ENCODE measurements at places on chromosomes 4 and X.

- no peak for DNase-seq
These were observed 1.3 kb downstream of the SLC9A7 start for GRCh38 chrX:46757593-46757992.

DNA sequence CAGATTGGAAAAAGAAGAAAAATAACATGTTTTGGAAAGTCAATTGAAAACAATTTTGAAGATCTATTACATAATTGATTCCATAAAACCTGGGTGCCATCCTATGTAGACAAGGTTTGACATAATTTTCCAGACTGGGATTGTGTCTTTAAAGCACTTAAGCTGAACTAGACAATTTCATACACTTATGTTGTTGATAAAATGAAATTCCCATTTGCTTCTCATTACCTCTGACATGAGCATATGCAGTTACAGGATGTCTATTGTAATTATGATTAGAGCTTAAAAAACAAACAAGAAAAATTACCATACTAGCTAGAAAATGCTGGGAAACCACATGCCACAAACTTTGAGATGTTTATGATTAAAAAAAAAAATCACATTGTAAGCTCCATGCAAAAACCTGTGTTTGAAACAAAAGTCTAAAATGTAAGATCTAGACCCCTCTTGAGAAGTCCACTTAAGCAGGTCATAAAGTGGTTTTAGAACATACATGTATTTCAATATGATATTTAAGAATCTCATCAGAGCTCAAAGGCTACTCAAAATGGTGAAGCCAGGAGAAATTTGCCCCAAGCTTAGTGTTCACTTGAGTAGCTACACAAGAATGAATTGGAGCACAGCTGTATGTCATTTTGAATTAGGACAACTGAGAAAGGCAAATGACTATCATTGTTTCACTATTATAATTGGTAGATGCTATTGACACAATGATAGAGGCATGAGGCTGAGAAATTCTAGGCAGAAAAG is 181.1 kb upstream of the PABPC4L start:
- DNase-seq, result no peak

- DNase-seq, result no peak
These were observed 66.8 kb upstream of the TMEM164 start for GRCh38 chrX:109936114-109936513.

DNA sequence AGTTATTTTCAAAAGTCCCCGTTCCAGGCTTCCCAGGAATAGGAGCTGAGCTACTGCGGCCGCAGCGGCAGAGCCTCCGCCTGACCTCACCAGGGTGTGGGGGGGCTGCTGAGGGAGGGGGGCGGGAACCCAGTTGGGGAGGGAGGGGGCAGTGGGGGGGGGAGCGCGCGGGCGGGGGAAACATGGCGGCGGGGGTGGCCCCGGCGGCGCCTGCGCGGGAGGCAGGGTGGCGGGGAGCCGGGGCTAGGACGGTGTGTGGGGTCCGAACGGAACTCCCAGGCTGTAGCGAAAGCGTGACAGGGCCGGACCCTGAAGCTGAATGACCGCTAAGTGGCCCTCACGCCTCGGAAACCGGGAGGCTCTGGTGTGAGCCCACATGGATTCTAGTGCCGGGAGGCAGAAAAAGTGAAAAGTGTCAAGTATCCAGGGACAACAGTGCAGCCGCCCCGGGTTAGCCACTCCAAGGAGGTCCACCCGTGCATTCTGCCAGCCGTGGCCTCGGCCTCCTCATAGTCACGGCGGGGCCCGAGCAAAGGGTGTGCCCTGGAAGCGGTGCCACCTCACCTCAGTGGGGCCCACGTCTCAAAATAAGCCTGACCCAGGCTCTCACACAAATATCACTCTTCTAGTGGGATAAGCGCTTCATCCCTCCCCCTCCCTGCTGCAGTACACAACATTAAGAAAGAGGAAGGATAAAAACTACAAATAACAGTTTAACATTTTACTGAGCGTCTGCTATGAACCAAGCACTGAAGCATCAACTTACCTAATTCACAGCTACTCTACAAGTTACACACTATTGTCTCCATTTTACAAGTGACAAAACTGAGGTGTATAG is at the start of gene KLHL13:
Gene KLHL13, minus strand, starts transcription at position 98 of the 838 bp plus-strand sequence. CDS start 88,337 bp downstream, outside the sequence.
- DNase-seq, result no peak

DNA sequence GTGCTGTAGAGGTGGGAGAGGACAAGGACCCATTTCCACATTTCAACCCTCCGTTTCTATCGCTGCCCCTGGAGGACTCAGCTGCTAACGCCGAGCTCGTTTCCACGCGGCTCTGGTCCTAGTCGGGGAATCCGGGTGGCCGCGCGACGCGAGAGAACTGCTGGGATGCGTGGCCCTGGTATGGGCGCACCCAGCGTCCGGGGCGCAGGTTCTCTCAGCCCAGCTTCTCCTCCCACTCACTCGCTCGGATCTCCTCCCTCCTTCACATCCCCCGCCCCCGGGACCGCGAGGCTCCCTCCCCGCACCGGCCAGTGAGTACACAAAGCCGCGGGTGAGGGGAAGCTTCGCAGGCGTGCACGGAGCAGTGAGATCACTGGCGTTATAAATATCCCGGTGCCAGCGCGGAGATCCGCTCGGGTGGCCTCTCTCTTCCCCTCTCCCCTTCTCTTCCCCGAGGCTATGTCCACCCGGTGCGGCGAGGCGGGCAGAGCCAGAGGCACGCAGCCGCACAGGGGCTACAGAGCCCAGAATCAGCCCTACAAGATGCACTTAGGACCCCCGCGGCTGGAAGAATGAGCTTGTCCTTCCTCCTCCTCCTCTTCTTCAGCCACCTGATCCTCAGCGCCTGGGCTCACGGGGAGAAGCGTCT is at the start of gene FGF5:
Gene FGF5, plus strand, starts transcription at position 412 of the 649 bp plus-strand sequence. Its CDS starts 161 bp downstream, at position 573.
- no peak for DNase-seq

GRCh38 chr4:121064482-121064881 is 7.9 kb downstream of the NDNF start:
- no peak for DNase-seq

DNA sequence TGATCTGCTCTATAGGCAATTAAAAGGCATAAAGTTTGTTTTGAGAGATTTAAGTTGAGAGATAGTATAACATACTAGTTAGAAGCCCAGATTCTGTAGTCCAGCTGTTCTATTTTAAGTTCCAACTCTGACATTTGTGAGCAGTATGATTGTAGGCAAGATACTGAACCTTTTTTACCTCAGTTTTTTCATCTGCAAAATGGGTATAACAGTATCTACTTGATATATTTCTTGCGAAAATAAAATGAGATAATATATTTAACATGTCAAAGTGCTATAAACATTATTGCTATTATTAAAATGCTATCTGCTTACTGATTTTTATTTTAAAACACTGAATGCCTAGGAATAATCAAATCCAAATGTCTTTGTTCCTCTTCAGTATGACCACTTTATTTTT is 19.2 kb downstream of the TMPRSS11F start:
- no peak for DNase-seq

DNA sequence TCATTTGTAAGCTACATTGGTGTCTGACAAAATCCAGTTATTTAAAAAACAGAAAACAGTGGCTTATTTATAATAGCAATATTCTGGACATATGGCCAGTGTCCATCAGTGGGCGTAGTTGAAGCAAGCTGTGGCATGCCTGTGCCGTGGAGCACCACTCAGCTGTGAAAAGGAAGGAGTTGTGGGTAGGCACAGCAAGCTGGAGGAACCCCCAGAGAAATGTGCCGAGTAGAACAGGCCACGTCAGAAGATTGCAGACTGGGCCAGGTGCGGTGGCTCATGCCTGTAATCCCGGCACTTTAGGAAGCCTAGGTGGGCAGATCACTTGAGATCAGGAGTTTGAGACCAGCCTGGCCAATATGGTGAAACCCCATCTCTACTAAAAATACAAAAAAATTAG is 102.4 kb downstream of the GPR143 start:
- DNase-seq, result no peak

- DNase-seq, result no peak
These were observed 21.2 kb upstream of the ANTXR2 start for GRCh38 chr4:80094191-80094590.

DNA sequence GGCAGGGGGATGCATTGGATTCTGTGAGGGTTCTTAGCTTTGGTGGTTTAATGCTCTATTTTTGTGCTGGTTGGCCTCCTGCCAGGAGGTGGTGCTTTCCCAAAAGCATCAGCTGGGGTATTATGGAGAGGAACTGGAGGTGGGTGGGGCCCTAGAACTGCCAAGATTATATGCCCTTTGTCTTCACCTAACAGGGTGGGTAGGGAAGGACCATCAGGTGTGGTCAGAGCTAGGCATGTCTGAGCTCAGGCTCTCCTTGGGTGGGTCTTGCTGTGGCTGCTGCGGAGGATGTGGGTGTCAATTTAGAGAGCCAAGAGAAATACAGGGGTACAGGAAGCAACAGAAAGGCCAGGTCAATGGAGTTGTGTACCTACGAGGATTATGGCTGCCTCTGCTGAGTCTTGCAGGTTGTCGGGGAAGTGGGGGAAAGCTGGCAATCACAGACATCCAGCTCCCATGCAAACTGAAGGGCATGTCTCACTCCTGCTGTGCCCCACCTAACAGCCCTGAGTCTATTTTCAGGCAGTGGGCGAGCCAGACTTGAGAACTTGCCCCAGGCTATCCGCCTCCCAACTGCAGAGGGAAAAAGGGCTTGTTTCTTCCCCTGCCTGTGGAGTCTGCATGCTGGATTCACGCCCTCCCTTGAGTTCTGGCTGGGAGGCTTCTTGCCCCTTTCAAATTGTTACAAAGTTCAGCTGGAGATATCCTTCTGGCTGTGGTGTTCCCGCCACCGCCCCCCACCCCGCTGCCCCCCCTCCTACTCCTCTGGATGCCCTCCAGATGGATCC is 212.0 kb downstream of the COMMD8 start:
- DNase-seq, result no peak

GRCh38 chrX:138939038-138939437 is 227.5 kb upstream of the FGF13 start:
- DNase-seq, result no peak

GRCh38 chr4:136918772-136919171 is 613.5 kb downstream of the PCDH18 start:
- DNase-seq, result no peak

DNA sequence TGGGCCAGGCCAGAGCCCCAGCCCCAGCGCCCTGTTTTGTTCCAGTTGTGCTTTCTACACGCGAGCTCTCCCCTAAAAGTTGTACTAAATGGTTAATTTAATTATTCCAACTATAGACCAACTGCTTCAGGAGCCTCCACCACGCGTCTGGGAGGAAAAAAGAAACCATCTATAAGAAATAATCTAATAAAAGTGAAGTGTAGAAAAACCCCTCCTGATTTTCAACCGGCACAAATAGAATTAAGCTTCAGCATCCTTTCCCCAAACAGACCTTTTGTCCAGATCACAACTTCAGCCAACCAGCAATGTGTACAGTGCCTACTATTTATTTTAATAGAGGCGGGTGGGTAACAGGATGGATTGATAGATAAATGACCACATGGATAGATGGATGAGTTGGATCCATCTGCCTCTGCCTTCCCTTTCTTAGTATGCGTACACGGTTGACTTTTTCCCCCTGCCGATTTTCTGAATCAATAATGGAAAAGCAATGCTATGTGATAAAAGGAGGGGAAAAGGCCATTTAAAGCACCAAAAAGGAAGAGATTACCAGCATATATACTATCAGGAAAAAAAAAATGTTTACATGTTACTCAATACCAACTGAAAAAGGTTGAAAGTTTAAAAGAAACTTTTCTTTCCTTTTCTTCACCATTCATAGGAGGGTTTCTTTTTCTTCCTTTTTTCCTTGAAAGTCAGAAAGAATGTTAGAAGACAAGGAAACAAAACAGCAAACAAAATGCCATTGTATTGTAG is 3.7 kb upstream of the PHOX2B start:
- no peak for DNase-seq

GRCh38 chrX:101347859-101348451 is 587 bp downstream of the TIMM8A start:
- DNase-seq, result no peak

- no peak for DNase-seq
These were observed 10.6 kb upstream of the RBPJ start for GRCh38 chr4:26310264-26310663.

DNA sequence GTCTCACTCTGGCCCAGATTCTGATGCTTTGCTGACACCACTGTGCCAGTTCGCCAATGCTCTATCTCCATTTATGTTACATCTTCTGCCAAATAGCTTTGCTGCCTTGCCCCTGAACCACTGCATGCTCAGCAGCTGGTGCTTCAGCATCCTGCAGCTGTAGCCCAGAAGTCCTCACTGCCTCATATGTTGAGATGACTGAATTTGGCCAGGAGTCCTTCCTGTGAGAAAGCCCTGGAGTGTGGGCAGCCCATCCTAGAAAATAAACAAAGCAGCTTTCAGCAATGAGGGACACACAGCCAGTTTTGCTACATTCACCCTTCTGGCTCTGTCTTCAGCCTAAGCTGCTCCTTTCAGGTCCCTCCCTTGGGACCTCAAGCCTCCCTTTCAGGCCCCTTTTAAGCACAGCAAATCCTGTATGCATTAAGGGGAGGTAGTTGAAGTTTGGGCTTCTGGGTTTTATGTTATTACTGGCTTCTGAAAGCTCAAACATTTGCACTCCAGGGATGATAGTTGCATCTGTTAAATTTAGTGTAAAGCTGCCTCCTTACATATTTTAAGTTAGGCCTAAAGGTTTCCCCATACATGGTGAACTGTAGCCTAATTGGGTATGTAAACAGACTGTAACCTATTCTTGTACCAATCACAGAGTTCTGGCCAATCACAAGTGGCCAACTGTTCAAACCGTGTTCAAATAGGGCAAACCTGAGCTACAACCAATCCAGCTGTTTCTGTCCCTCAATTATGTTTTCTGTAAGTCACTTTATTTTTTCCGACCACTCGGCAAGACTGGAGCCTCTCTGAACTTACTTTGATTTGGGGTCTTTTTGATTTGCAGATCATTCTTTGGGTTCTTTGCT is 2.1 kb upstream of the TMEM165 start:
- no peak for DNase-seq

DNA sequence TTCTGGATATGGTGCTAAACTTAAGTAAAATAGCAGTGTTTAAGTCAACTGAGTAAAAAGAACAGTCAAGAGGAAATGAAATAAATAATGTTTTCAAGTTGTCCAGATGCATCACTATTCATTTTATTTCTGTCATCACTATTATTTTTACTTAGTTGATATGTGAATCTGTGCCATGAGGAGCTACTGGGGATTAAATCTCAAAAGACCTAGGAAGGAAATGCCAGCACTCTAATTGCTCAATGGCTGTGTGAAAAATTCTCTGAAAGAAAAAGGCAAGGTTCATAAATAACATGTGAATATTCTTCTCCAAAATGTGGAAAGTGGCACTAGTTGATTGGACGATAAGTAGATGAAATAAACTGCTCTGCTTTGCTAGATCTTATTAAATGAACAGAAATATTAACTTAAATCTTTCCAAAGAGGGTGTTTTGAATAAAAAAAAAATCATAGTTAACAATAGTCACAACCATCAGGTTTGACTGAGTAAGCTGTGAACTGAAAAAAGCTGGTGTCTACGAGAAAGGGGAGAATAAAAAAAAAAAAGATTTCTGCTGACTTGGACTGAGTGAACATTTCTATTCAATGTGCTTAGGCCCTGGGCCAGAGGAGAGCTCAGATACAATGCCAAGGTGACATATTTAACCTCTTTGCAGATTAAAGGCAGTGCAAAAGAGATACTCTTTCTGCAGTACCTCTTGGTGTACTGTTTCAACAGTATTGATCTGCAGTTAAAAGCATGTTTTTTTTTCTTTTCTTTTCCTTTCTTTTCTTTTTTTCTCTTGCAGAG is 1.6 kb downstream of the SPARCL1 start:
- no peak for DNase-seq

Measured in stimulated activated CD8-positive, alpha-beta memory T cell treated with anti-CD3 and anti-CD28 coated beads, Interleukin-12 subunit alpha, Interleukin-12 subunit beta, amount 100 ng/mL, for 4 hours (primary cell).